ENCODE measurements at places on chromosomes 4 and X. TPM values are rescaled to one million over a fixed set of nuclear protein-coding genes. Genes with fewer than 3 reads are reported as not detected.

Gene MAGEA9B
- not detected for total RNA-seq

Gene CLCN4
- total RNA-seq = 3.7 TPM

GRCh38 chr4:99818661-99819060, 2.0 kb downstream of the DAPP1 start:
- no peak overlapping the region for H3K27ac ChIP-seq
- no peak overlapping the region for H3K4me3 ChIP-seq
- no peaks in the 10 kb centered on the region for H3K36me3 ChIP-seq
- H3K27me3 ChIP-seq = peaks cover 9% of the 10 kb centered on the region

DNA sequence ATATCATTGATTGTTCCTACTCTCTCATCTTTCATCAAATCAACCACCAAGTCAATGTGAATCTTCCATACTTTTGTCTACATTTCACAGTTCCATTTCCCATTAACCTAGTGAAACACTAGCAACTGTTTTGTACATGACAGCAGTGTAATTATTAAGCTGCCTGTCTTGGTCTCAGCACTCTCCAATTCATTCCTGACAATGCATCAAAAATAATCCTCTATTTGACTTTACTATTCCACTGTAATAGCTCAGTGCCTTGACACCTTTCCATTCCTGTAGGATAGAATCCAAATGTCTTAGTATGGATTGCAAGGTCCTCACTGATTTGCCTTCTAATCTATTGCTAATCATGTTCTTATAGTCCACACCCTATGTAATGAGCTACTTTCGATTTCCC, 2405.8 kb downstream of the PCDH7 start:
- no peaks in the 10 kb centered on the region for H3K36me3 ChIP-seq
- H3K4me1 ChIP-seq = no peaks in the 10 kb centered on the region
- no peak overlapping the region for H3K27ac ChIP-seq
- DNase-seq = no peak

Gene DCAF12L1
- total RNA-seq = not detected

Data from osteocyte (in vitro differentiated cells).